ENCODE measurements at places on chromosomes 4 and X.
A peak's percentile ranks its signal among the peaks of the same experiment; 100 is the strongest.

- no peak for DNase-seq
Measured at GRCh38 chr4:94228493-94229216, 21.0 kb downstream of the SMARCAD1 start.

- no peak for DNase-seq
Measured at GRCh38 chr4:7731437-7731836, 208.2 kb downstream of the AFAP1 start.

- no peak for DNase-seq
Measured at GRCh38 chr4:8870647-8871416, 807 bp downstream of the HMX1 start.

- DNase-seq: no peak
Measured at GRCh38 chrX:79570524-79571240, 203.5 kb upstream of the ITM2A start.

DNA sequence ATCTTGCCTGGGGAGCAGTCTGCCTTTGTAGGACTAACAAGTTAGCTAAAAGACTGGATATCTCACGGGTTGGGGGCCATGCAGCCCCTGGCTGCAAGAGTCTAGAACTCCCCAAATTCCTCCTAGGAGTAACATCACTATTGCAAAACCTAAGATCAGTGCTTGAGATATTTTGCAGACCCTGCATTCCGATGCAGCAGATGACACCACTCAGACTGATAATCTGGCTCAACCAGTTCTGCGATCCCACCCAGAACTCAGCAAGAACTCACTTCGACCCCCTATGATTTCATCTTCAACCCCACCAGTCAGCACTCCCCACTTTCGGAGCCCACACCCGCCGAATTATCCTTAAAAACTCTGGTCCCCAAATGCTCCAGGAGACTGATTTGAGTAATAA lies 834.0 kb downstream of the C4orf33 start:
- no peak for DNase-seq

DNA sequence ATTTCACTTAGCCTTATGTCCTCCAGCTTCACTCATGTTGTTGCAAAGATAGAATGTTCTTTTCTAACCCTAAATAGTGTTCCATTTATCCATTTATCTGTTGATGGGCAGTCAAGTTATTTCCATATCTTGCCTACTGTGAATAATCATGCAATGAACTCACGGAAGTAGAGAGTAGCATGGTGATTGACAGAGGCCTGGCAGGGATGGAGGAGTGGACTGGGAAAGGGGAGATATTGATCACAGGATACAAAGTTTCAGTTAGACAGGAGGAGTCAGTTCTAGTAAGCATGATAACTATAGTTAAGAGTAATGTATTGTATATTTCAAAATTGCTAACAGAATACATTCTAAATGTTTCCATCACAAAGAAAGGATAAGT lies 10.3 kb upstream of the CLNK start:
- DNase-seq: no peak

GRCh38 chrX:53831662-53832635 lies 145.4 kb upstream of the HUWE1 start:
- DNase-seq: peak; percentile 29

DNA sequence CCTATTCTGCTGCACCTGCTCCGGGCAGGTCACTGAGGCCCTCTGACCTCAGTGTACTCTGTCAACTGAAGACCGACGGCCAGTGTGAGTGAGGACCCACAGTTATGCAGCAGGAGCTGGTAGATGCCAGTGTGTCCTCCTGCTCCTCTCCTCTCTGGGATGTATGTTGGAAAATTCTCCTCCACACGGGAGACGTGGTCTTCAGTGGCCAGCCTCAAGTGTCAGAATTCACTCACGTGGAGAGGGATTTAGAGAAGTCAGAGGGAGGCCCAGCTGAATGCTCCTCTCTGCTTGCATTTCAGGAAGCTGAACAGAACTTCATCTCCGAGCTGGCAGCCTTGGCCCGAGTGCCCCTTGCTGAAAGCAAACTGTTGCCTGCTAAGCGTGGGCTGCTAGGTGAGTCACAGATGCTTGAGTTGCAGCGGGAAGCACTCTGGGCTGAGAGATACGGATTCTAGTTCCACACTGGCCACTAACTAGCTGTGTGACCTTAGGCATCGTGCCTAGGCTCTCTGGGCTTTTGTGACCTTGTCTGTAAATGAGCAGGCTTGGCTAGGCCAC lies 83.6 kb downstream of the CRMP1 start:
- no peak for DNase-seq

GRCh38 chr4:159549098-159549518 lies 446.2 kb downstream of the RAPGEF2 start:
- no peak for DNase-seq

- DNase-seq: no peak
Measured at GRCh38 chr4:2789351-2789750, 3.5 kb upstream of the SH3BP2 start.

- no peak for DNase-seq
Measured at GRCh38 chr4:187826725-187827124, 168.8 kb upstream of the ZFP42 start.

- DNase-seq: no peak
Measured at GRCh38 chr4:80931631-80932081, 98.9 kb upstream of the BMP3 start.

GRCh38 chr4:89110986-89111832 lies at the start of gene TIGD2:
TSS of gene TIGD2 (plus strand) at chr4:89111533. CDS start at chr4:89112975, 1,442 bp downstream.
- DNase-seq: peak; percentile 88

GRCh38 chr4:48432017-48432416 lies 51.1 kb upstream of the SLC10A4 start:
- DNase-seq: no peak

DNA sequence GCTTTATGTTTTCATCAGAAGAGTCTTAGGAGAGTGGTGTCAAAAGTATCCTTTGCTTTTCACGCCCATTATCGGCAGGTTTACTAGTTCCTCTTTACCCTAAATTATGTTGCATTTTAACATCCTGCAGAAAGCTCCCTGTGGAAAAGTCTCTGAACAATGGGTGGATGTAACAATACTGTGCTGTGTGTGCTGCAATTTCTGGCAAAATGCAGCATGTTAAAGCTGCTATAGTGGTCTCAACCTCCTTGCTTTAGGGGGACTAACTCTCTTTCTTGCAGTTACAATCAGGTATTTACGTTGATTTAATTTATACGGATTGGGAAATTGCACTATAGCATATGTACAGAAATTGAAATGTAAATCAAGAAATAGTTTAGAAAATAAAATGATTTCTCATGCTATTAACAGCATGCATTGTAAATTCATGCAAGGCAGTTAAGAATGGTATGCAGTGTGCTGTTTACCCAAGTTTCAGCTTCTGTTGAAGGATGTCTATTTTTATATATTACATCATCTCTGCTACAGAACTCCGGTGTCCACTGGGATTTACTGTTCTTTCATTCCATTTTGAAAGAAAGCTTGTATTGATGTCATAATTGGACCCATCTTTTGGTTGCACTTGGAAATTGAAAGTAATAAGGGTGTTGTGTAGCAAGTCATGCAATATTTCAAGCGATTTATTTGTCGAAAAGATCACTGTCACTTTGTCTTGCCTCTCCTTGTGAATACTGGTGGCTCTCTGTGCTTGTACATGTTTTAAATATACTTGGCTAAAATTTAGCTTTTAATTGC lies 145.7 kb downstream of the RAPGEF2 start:
- peak; percentile 37 for DNase-seq

GRCh38 chr4:1055721-1056590 lies 44.5 kb downstream of the FGFRL1 start:
- no peak for DNase-seq

DNA sequence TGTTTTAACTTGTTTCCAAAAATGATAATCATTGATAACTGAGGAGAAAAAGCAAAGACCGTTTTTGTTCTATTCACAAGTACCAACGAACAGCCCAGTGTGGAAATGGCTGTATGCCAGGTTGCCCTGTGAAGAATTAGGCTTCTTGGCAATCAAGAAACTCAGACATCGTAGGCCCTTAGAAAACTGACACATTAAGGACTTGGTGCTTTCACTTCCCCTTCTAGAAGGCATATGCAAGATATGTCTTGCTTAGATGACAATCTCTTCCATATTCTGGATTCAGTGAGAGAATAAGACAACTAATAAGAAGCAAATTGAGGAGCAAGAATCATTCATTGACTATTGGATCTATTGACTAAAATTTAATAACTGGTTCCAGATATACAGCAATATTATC lies 56.6 kb downstream of the ANAPC10 start:
- DNase-seq: no peak

- peak; percentile 55 for DNase-seq
Measured at GRCh38 chr4:8269535-8270417, at the start of gene HTRA3. TSS of gene HTRA3 (plus strand) at chr4:8269754. CDS start at chr4:8269969, 215 bp downstream.

- no peak for DNase-seq
Measured at GRCh38 chrX:138771047-138771446, 59.5 kb upstream of the FGF13 start.

Data from EL (cell line).